Suppressor macrophage treated with lipopolysaccharide for 1 hour (primary cell): ENCODE measurements at places on chromosomes 12 and 14.

GRCh38 chr14:24327303-24327702, 7.6 kb downstream of the ADCY4 start:
- peak; percentile 24 for DNase-seq

GRCh38 chr12:92058664-92059063, 87.0 kb downstream of the BTG1 start:
- no peak for DNase-seq

DNA sequence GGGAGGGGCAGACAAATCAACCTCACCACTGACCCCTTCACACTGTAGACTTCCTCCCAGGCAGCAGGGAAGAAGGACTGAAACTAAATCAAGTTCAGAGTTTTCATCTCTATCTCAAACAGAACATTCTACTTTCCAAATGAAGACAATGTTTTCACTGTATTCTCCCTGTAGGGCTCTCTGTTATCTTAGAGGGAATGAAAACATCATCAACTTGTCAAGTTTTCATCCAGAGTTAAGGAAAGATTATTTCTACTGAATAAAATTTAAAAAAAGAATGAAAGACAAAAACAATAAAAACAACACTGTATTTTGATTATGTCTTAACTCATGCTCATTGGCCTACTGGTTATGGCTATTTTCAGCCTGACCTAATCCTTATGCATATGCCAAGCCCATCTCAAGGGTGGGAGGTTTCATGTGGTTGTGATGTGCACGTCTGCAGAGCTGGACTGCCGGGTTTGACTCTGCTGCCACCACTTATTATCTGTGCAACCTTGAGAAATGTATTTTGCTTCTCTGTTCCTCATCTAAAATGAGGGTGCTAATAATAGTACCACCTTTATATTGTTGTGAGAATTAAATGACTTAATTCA, 152.0 kb upstream of the AVPR1A start:
- no peak for DNase-seq

GRCh38 chr14:54631016-54631415, 64.1 kb downstream of the SAMD4A start:
- DNase-seq = no peak

GRCh38 chr12:119235197-119235751, 56.5 kb downstream of the HSPB8 start:
- no peak for DNase-seq

DNA sequence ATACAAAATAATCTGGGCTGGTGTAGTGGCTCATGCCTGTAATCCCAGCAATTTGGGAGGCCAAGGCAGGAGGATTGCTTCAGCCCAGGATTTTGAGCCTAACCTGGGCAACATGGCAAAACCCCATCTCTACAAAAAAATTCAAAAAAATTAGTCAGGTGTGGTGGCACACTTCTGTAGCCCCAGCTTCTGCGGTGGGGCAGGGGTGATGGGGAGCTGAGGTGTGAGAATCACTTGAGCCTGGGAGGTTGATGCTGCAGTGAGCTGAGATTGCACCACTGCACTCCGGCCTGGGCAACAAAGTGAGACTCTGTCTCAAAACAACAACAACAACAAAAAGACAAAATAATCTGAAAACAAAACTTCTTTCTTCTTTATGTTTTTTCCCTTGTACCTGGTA, 66.0 kb downstream of the TC2N start:
- no peak for DNase-seq

- peak; percentile 25 for DNase-seq
Measured at GRCh38 chr14:59926534-59926933, 6.6 kb downstream of the LRRC9 start.

- no peak for DNase-seq
Measured at GRCh38 chr14:102882226-102882906, 40.1 kb upstream of the AMN start.

GRCh38 chr12:44317651-44318126, 481.8 kb downstream of the TMEM117 start:
- DNase-seq = no peak

GRCh38 chr14:69963966-69964365, 84.8 kb downstream of the SMOC1 start:
- no peak for DNase-seq

- DNase-seq = no peak
Measured at GRCh38 chr14:68658943-68659931, 133.6 kb downstream of the ZFP36L1 start.
